SJSA1 (cell line): ENCODE measurements at places on chromosomes 1 and 21. TPM values are rescaled to one million over a fixed set of nuclear protein-coding genes. Genes with fewer than 3 reads are reported as not detected.

GRCh38 chr1:198763298-198763714 is 124.5 kb downstream of the PTPRC start:
- peaks cover 8% of the 10 kb centered on the region for H3K4me1 ChIP-seq
- H3K27me3 ChIP-seq, result no peaks in the 10 kb centered on the region; the same call in 1 of the 2 replicates
- no peaks in the 10 kb centered on the region for H3K36me3 ChIP-seq
- DNase-seq, result no peak
- H3K4me3 ChIP-seq, result no peak overlapping the region

- peaks cover 6% of the 10 kb centered on the region; the same call in 1 of the 2 replicates for H3K36me3 ChIP-seq
- H3K4me3 ChIP-seq, result no peak overlapping the region
- no peak for DNase-seq
- no peaks in the 10 kb centered on the region for H3K27me3 ChIP-seq
- no peak overlapping the region for H3K27ac ChIP-seq
- peaks cover 8% of the 10 kb centered on the region; the same call in 1 of the 2 replicates for H3K4me1 ChIP-seq
These were observed 13.9 kb downstream of the RASAL2 start for GRCh38 chr1:178107823-178108222.

The RBP7 gene
- 0.38 and 8.1 TPM in 2 replicates for total RNA-seq

DNA sequence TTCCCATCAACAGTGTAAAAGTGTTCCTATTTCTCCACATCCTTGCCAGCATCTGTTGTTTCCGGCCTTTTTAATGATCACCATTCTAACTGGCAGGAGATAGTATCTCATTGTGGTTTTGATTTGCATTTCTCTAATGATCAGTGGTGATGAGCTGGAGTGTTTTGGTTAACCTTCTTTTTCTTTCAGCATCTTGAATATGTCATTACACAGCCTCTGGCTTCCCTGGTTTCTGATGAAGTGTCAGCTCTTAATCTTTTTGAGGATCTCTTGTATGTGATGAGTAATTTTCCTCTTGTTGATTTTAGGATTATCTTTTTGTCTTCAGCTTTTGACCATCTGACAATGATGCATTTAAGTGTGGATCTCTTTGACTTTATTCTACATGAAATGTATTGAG is 133.2 kb upstream of the GRIK3 start:
- H3K36me3 ChIP-seq, result no peaks in the 10 kb centered on the region
- no peak overlapping the region for H3K27ac ChIP-seq
- peaks cover 7% of the 10 kb centered on the region for H3K27me3 ChIP-seq
- no peak for DNase-seq

DNA sequence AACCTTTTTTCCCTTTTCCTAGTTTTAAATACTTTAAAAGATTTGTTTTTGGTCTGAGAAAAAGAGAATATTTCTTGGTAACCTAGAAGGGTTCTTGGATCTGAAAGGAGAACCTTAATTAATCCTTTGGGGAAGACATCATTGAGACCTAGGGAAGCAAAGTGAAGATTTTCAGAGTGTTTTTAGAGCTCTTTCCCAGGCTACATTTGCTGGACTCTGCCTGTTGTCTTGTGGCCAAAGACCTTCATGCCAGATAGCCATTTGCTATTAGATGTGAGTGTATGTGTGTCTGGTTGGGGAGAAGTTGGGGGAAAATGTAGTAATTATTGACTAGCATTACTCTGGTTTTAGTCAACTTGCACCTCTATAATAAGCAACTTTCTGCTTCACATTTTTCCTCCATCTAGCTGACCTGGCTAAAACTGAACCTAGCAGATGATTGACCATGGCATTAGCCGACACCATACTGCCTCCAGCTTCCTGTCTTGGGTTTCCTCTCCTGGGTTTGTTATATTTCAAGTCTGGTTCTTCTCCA is 239.1 kb downstream of the USP25 start:
- no peak overlapping the region for H3K27ac ChIP-seq
- no peak overlapping the region for H3K4me3 ChIP-seq
- H3K36me3 ChIP-seq, result no peaks in the 10 kb centered on the region
- no peaks in the 10 kb centered on the region for H3K27me3 ChIP-seq
- no peak for DNase-seq
- H3K4me1 ChIP-seq, result peaks cover 9% of the 10 kb centered on the region

DNA sequence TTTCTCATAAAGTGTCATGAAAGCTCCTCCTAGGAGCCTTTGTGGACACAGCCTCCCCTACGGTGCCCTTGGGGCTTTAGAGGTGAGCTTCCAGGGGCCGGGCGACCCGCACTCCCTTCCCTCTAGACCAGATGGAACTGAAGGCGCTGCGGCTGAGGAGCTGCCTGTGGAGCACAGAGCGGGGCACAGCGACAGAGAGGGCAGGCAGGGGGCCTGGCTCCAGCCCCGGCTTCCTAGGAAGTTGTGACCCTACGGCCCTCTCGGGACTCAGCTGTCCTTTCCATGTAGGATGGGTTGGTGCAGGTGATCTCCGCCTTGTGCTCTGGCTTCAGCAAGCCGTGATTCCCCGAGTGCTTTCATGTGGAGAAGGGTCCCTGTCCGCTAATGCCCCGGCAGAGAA is 23.6 kb upstream of the NEK2 start:
- no peak for DNase-seq
- no peak overlapping the region for H3K4me3 ChIP-seq
- no peaks in the 10 kb centered on the region for H3K4me1 ChIP-seq
- no peaks in the 10 kb centered on the region for H3K36me3 ChIP-seq

DNA sequence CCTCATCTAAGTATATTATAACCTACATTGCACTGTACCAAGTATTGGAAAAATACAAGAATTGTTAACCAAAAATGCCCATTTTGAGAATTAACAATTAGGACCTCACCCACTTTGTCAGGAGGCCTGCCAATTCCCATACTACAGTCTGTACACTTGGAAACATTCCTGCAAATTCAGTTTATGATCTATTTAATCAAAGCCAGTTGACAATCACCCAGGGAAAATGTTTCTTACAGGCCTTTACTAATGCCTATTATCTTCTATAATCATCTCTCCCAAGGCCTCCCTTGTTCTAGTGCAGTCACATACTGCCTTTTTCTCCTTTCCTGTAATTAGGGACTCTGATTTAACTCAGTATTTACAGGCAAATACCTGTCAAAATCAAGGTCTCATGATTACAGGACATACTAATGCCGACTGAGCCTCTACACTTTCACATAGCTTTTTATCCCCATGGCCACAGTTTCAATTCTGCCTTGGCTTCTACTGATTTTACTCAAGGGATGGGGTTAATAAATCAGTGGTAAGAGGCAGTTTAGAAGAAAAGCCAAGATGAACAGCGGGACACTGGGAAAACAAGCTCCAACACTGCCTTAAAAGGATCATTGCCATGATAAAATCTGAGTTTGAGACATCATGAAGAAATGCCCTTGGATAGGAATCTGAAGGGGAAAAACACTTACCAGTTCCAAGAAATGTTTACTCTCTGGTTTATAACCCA is 338.7 kb downstream of the VAV3 start:
- H3K4me1 ChIP-seq, result no peaks in the 10 kb centered on the region
- no peak for DNase-seq
- H3K27me3 ChIP-seq, result no peaks in the 10 kb centered on the region
- H3K27ac ChIP-seq, result no peak overlapping the region

GRCh38 chr1:47388891-47389238 is 27.2 kb upstream of the FOXE3 start:
- H3K4me1 ChIP-seq, result peaks cover 8% of the 10 kb centered on the region
- H3K4me3 ChIP-seq, result no peak overlapping the region
- peak; percentile 70 for DNase-seq
- H3K27me3 ChIP-seq, result no peaks in the 10 kb centered on the region
- no peak overlapping the region for H3K27ac ChIP-seq
- no peaks in the 10 kb centered on the region for H3K36me3 ChIP-seq

DNA sequence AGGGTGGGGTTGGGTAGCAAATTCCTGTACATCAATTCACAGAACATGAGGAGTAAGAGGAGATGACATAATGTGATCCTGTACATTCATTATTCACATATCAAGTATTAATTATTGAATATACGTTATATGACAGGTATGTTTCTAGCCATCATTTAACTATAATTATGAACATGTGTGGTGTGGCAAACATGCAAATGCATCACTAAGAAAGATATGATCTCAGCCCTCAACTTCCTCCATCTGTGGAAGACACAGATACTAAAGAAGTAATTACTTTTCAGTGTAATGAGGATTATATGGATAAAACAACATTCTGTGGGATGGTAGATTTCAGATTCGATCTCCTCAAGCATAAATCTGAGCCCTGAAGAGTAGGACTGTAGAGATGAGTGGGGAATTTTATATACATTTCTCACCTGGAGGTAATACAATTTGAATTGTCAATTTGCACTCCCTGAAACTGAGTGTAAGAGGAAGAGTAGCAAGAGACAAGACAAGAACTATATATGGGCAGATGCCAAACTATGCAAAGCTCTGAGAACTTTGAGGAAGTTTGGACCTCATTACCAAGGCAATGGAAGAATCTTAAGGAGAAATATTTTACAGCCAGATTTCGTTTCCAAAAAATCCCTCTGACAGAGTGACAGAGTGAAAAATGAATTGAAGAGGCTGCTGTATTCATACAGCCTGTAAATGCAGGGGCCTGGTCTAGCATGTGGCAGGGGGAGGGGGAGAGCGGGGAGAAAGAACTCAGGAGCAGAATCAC is 275.5 kb downstream of the TPR start:
- H3K4me3 ChIP-seq, result no peak overlapping the region
- no peak overlapping the region for H3K27ac ChIP-seq
- H3K36me3 ChIP-seq, result no peaks in the 10 kb centered on the region
- no peak for DNase-seq
- peaks cover 30% of the 10 kb centered on the region for H3K4me1 ChIP-seq

GRCh38 chr21:27548486-27548885 is 581.6 kb upstream of the ADAMTS5 start:
- no peaks in the 10 kb centered on the region for H3K27me3 ChIP-seq
- no peak overlapping the region for H3K27ac ChIP-seq
- H3K4me1 ChIP-seq, result no peaks in the 10 kb centered on the region
- no peak for DNase-seq

GRCh38 chr1:151534662-151535278 is 5.3 kb upstream of the TUFT1 start:
- peaks cover 45% of the 10 kb centered on the region for H3K4me1 ChIP-seq
- no peak overlapping the region for H3K27ac ChIP-seq
- H3K4me3 ChIP-seq, result no peak overlapping the region
- no peaks in the 10 kb centered on the region for H3K36me3 ChIP-seq
- no peaks in the 10 kb centered on the region for H3K27me3 ChIP-seq
- peak; percentile 67 for DNase-seq

GRCh38 chr1:197435224-197435623 is 167.2 kb downstream of the CRB1 start:
- no peak for DNase-seq
- H3K27me3 ChIP-seq, result no peaks in the 10 kb centered on the region
- H3K27ac ChIP-seq, result no peak overlapping the region
- no peaks in the 10 kb centered on the region for H3K36me3 ChIP-seq
- no peak overlapping the region for H3K4me3 ChIP-seq
- no peaks in the 10 kb centered on the region for H3K4me1 ChIP-seq

The PLEKHA6 gene
- total RNA-seq, result 0.16 and 0.76 TPM in 2 replicates

The TNFRSF1B gene
- 0.13 and 1.4 TPM in 2 replicates for total RNA-seq

DNA sequence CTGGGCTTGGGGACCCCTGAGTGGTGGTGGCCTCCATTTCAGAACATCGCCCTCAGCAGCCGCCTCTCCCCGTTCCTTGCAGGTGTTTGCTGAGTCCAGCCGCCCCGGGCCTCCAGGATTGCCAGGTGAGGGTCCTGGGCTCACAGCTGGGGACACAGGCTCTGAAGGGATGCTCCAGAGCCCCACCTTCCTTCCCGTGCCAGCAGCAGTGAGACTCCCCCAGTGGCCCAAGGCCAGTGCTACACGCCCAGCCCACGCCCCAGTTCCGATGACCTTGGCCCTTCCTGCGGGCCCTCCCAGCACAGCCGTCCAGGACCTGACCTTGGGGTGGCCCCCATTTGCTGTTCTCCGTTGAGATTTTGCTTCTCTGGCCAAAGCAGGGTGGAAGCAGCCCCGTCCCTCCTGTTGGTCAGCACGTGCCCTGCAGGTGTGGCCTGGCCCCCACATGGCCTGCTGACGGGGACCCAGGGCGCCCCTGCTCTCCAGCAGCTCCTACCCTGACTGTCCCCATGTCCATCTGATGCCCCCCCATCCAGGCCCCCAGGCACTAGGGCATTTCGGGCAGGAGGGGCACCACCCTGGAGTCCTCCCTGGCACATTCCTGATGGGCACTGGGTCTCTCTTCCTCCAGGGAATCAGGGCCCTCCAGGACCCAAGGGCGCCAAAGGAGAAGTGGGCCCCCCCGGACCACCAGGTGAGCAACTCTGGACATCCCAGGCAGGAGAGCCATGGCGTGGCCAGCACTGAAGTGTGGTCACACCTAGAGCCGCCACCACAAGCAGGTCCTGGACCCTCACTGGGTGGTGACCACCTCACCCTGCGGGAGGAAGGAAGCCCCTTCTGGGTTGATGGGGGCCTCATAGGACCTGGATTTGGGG is 45.0 kb downstream of the SLC19A1 start:
- no peak for DNase-seq
- H3K4me1 ChIP-seq, result no peaks in the 10 kb centered on the region
- H3K27ac ChIP-seq, result no peak overlapping the region
- H3K27me3 ChIP-seq, result no peaks in the 10 kb centered on the region
- H3K4me3 ChIP-seq, result no peak overlapping the region

DNA sequence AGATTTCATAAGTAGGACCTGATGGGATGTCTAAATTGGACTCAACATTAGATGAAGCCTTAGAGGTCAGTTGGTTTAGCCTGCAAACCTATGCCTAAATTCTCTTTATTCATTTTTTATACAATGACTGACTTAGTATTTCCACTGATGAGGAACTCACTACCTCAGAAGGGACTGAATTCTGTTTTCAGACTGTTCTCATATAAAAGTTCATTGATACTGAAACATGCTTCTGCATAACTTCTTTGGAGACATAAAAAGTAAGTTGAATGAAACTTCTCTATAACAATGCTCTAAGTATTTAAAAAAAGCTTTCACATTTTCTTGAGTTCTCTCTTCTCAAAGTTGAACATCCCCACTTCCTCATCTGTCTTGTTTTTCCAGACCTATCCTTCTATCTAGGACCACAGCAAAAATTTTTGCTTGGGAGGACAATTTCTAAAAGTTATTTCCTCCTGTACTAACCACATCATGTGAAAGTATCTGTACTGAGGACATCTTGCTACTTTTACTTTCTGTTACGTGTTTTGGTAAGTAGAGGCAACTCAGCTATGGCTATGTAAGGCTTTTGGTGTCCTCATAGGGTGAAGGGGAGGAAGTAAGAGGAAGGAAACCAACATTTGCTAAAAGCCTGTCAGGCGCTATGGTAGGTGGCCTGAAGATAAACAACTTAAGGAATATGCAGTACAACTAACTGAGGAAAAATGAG is 64.1 kb downstream of the USP24 start:
- no peaks in the 10 kb centered on the region for H3K4me1 ChIP-seq
- no peak overlapping the region for H3K4me3 ChIP-seq
- no peak for DNase-seq

GRCh38 chr1:223417444-223417843 is 24.2 kb downstream of the CCDC185 start:
- DNase-seq, result no peak
- H3K27me3 ChIP-seq, result peaks cover 2% of the 10 kb centered on the region; the same call in 1 of the 2 replicates
- no peaks in the 10 kb centered on the region for H3K4me1 ChIP-seq
- no peak overlapping the region for H3K27ac ChIP-seq
